ENCODE measurements at places on chromosomes 7 and 10.

GRCh38 chr7:151080067-151080521, 515 bp downstream of the FASTK start:
- DNase-seq = no peak

GRCh38 chr10:110426294-110427181, 71.2 kb upstream of the DUSP5 start:
- no peak for DNase-seq

GRCh38 chr10:6393168-6393567, 186.9 kb downstream of the PRKCQ start:
- no peak for DNase-seq

GRCh38 chr7:30302656-30303311, 18.4 kb downstream of the ZNRF2 start:
- no peak for DNase-seq

- DNase-seq = no peak
Observed at GRCh38 chr10:17316488-17317170, 88.6 kb downstream of the VIM start.

- no peak for DNase-seq
Observed at GRCh38 chr7:44970523-44971051, 8.2 kb downstream of the MYO1G start.

GRCh38 chr7:22447762-22448161, 52.2 kb downstream of the STEAP1B start:
- DNase-seq = no peak

DNA sequence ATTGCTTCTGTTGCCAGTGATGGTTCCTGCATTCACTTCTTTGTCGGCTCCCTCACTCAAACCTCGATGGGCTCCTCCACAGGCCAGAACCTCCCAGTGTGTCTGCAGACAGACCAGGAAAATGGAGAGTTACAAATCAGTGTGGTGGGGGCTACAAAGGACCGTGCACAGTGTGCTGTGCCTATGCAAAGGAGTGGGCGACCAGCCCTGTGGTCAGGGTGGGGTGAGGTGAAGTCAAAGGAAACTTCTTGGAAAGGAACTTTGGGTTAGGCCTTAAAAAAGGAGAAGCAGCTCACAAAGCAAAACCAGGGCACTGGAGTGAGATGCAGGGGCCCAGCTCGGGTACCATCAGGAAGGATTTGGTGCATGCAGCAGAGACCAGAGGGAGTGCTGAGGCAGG, 304.3 kb upstream of the ZMIZ1 start:
- no peak for DNase-seq

DNA sequence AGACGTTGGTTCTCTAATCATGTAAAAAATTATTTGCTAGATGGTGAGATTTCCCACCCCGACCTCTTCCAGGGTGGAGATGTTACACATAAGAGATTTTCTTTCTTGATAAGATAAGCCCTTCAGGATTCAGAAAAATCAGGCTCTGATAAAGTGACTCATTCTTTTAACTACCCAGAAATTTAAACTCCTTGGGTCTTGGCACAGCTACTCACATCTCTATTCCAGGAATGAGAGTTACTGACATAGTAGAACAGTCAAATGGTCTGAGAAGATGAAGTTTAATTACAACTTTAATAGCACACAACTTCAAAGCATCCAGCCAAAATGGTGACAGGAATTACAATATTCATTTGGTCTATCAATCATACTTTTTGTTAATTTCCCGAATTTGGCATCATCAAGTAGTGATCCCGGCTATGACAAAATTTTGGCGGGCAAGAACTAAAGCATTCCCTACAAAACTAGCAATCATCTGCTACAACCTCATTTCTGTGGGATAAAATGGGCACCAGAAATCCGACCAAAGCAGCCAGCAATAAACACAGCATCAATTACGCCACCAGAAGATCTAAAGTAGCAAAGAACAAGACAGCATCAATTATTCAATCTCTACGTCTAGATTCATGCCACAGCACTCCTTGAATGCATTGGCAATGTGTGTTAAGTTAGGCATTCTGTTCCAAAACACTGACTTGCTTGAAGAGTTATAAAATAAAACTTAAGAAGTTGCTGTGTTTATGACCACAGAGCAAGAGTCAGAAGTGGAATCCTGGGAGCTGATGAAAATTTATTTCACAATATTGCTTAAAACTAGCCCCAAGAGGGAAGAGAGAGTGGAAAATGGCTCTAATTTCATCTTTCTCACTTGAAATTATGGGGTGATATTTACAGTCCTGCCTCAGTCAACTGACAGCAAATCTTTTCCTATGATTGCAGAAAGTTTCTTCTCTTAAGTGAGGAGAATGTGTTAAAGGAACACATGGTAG, 565.7 kb upstream of the ANKRD30A start:
- DNase-seq = no peak

GRCh38 chr10:119298810-119299209, 91.4 kb downstream of the GRK5 start:
- no peak for DNase-seq

GRCh38 chr10:13792006-13792405, 205.2 kb downstream of the PRPF18 start:
- no peak for DNase-seq

DNA sequence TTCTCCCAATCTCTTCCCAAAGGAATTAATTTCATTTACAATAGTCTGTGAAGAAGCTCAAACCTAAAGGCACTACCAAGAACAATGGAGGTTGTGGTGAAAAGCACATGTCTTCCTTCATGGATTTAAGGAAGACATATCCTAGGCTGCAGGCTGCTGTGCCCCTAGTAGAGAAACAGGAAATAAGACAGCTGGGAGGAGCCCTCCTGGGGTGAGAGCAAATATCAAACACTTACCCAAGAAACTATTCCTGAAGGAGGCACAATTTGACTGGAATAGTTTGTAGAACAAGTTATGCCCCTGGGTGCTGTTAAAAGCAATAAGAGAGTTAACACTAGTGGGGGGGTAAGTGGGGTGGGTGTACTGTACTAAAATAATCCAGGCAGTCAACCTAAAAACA, 30.1 kb downstream of the PDZD8 start:
- no peak for DNase-seq

GRCh38 chr10:22911889-22912762, 15.7 kb upstream of the ARMC3 start:
- DNase-seq = no peak

- DNase-seq = no peak
Observed at GRCh38 chr10:97071496-97071895, 114.3 kb downstream of the SLIT1 start.

DNA sequence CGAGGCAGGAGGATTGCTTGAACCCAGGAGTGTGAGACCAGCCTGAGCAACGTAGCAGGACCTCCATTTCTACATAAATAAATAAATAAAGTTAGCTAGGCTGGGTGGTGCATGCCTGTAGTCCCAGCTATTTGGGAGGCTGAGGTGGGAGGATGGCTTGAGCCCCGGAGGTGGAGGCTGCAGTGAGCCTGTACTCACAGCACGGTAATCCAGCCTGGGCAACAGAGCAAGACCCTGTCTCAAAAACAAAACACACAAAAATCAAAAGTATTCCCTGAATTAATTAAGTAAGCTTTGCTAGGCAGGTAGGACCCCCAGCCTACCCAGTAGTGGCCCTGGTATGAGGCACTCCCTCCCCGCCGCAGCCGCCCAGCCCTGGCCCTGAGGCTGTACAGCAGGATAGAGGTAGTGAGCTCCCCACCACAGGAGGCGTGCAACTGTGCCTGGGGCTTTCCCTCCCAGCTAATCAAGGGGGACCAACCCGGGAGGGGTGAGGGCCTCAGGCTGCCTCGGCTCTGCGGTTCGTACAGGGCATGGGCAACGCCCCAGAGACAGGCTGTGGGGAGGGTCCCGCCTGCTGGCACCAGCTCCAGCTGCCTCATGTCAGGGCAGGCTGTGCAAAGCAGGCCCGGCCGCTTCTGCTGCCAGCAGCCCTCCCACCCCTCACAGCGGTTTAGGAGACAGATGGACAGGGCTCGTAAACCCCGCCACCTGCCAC, 1.0 kb upstream of the CYP2W1 start:
- DNase-seq = no peak

DNA sequence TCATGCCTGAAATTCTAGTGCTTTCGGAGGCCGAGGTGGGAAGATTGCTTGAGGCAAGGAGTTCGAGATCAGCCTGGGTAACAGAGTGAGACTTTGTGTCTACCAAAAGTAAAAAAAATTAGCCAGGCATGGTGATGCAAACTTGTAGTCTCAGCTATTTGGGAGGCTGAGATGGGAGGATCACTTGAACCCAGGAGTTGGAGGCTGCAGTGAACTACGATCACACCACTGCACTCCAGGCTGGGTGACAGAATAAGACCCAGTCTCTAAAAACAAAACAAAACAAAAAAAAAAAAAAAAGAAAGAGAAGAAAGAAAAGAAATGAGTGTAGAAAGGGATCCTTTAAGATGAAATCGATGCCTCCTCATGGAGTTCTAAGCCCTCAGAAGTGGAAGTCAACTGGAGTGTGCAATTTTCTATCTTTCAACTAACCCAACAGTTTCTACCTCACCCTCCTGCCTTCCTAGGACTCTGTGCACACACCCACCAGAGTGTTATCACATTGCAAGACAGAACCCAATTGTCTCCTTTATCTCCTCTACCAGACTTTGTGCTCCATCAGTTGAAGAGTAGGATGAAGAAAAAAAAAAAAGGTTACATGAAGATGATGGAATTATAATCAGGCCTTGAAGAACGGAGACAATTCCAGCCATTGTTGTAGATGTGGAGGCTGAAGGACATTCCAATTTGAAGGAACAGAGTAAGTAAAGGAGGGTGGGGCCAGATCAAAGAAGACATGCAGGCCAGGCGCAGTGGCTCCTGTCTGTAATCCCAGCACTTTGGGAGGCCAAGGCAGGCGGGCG, 26.9 kb downstream of the NYAP1 start:
- no peak for DNase-seq

GRCh38 chr7:73723813-73724212, 4.3 kb upstream of the STX1A start:
- no peak for DNase-seq

DNA sequence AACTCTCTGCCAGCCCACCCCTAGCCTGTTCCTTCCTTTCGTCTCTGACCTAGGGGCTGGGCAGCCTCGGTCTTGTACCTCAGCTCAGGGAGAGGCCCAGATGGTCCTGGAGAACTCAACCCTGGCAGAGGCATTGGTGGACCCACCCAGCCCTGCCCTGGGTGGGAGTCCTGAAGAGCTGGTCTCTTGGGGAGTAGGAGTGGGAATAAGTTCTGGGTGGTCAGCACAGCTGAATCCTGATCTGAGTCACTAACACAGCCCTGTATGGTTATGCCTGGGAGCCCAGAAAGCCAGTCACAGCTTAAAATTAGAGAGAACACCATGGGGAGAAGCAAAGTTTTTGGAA, 84.0 kb downstream of the SORBS1 start:
- DNase-seq = no peak

DNA sequence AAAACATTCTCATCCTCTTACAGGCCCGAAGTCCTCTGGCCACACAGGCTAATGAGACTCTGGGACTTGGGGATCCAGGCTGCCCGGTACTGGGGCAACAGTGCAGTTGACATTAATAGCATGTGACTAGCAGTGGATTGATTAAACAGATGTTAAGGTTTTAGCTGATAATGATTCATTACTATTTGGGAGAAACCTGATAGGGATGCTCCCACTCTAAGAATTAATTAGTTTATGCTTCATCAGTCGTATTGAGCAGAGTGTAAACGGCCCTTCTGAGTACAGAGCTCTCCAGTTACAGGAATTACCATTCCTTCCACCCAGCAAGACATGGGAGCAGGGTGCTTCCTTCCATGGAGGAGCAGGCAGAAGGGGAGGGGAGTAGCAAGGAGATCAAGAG, 82.7 kb downstream of the RPS24 start:
- no peak for DNase-seq

GRCh38 chr10:77507291-77507880, 130.2 kb downstream of the KCNMA1 start:
- no peak for DNase-seq

- no peak for DNase-seq
Observed at GRCh38 chr10:62742536-62743061, 61.9 kb upstream of the ADO start.

- no peak for DNase-seq
Observed at GRCh38 chr7:155464183-155464582, 6.3 kb downstream of the EN2 start.

DNA sequence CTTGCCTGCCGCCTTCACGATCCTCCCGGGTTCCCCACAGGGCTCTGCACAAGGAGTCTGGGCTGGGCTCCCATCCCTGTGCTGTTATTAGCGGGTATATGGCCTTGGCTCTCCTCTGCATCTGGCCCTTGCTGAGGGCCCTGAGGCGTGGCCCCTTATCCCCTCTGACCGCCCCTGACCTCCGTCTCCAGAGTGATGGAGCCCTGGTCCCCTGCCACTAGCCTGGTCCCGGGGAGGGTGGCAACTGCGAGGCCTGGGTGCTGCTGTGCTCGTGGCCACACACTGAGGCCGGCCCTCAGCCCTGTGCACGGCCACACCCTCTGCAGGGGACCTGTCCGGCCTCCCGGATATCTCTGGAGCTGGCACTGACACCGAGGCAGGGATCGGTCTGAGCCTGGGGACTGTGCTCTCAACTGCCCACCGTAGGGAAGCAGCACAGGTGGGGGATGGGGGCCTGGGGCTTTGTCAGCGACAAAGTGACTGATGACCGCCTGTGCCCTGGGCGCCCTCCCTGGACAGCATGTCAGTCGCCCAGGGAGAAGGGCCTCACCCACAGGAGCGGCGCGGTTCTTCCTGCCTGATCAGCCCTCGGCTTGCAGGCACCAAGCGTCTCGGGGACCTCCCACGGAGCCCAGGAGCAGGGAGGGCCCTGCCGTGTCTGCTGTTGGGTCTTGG, 72.4 kb downstream of the NKX6-2 start:
- DNase-seq = no peak

DNA sequence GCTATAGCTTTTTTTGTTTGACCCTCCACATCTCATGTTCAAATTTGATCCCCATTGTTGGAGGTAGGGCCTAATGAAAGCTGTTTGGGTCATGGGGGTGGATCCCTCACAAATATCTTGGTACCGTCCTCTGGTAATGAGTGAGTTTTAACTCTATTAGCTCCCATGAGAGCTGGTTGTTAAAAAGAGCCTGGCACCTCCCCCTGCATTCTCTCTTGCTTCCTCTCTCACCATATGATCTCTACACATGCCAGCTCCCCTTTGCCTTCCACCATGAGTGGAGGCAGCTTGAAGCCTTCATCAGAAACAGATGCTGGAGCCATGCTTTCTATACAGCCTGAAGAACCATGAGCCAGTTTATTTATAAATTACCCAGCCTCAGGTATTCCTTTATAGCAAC, 43.0 kb upstream of the IMMP2L start:
- DNase-seq = no peak

- no peak for DNase-seq
Observed at GRCh38 chr7:29189743-29190201, 4.8 kb upstream of the CHN2 start.

DNA sequence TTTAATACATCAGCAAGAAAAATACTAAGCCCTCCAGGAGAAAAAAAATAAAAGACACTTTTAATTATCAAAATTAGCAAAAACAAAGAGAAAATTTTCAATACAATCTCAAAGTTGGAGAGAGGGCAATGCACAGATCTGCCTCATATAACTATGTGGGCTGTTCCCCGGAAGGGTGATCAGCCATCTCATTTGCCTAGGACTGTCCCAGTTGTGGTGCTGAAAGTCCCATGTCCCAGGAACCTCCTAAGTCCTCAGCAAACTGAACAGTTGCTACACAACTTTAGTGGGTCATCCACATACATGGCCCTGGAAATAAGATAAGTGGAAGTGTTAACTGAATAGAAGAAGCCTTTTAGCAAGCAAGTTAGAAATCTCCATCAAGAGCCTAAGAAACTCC, 14.4 kb downstream of the CFAP70 start:
- DNase-seq = no peak
